ENCODE measurements at places on chromosomes 5 and 9.

- DNase-seq = no peak
Observed at GRCh38 chr5:39053189-39053588, 21.0 kb downstream of the RICTOR start.

DNA sequence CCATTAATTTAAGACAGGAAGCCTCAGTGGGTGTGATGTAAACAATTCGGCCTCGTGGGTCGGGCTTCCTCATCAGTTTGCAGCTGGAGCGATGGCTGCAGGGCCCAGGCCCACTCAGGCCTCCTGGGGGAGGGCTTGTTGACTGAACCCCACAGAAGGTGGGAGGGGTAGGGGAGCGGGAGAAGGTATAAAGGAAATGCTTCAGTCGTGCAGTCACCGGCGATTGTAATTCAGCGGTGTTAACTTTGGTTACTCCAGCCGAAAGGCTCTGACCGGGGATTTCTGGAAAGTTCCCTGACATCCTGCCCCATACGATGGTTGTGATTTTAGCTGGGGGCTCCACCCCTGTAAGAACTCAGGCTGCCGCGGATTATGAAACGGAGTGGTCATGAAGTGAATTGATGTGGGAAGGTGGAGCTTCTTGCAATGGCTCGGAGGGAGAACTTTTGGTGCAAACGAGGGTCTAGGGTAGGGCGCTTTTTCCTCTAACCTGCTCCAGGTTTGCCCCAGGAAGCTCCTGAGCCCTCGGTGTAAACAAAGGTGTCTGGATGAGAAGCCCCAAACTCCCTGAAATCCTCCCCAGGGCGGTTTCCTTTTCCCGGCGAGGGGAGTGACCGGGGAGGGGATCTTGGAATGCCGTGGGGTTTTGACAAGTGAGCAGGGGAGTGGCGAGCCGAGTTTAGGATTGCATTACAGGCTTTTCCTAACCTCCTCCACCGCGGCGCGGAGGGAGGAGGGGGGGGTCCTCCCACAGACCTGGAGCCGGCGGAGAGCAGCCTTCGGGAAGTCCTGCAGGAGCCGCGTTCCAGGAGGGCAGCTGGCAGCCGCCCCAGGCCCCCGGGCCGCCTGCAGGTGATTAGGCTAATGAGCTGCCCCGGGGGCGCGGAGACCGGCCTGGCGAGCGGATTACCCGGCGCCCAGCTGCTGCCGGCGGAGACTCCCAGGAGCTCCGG lies 215.5 kb downstream of the PDZD2 start:
- DNase-seq = peak; percentile 25

DNA sequence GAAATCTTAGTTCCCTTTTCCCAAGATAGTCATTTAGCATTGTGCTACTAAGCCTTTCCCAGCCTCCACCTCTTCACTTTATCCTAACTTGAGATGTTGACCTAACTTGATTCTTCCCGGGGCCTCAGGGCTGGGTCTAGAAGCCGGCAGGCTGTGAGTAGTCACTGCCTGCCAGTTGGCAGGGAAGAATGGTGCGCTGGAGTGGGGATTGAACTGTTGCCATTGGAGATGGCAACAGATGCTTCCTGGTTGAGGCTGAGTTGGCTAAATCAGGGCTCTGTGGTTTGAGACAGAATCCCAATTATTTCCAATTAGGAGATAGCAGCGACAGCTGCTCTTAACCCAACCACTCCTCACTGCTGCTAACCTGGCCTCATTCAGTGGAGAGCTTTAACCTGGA lies 343.1 kb downstream of the BRINP1 start:
- DNase-seq = no peak

- DNase-seq = no peak
Observed at GRCh38 chr9:18594837-18595236, 120.9 kb downstream of the ADAMTSL1 start.

DNA sequence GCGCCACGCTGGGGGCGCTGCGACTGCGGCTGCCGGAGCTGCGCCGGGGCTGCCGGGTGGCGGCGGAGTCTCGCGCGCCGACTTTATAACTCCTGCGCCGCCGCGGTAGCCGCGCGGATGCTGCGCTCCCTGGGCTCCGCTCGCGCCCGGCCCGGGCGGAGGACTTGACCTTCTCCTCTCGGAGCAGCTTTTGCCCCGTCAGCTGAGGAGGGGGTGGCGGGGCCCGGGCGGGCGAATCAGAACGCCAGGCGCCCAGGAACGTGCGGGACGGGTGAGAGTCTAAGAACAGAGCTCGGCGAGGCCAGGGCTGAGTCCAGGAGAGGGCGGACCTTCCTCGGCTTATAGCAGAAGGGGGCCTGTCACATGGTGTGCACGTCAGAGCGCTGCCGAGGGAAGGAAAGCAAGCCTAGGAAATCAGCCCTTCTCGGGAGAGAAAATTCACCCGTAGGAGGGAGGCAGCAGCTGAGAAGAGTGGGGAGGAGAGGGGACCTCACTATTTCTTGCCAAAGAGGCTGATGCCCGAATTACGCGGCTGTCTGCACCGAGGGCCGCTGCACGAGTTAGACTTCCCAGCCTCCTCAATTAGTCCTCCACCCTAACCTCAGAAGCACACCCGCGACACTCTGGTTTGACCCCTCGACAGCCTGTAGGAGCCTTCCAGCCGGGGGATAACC lies at the start of gene FOXD1:
TSS of gene FOXD1 (minus strand) at position 315 of the 674 bp plus-strand sequence. CDS start 415 bp downstream, outside the sequence.
- no peak for DNase-seq
